Caudate nucleus (tissue), 63 donors: ENCODE measurements at places on chromosomes 7 and 10.

GRCh38 chr10:3624367-3624766, 160.6 kb downstream of the KLF6 start:
- no peak for DNase-seq

GRCh38 chr10:6579183-6579903, 733 bp downstream of the PRKCQ start:
- DNase-seq, result no peak

- DNase-seq, result no peak
Observed at GRCh38 chr10:22002591-22003176, 846 bp downstream of the DNAJC1 start.

DNA sequence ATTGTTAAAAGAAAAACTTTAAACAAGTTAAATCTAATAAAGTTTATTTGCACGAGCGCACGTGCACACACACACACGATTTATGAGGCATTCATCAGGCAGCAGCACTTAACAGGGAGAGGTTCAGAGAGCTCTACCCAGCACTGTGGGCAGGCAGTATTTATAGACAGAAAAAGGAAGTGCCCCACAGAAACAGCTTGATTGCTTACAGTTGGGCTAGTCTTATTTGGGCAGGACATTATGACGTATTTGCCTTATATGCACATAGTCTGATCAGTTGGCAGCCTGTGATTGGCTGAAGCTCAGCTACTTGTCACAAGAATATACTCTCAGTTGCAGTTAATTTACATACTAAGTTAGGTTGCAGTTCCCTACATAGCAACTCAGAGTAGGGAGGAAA, 1.2 kb upstream of the SDHAF3 start:
- DNase-seq, result no peak

DNA sequence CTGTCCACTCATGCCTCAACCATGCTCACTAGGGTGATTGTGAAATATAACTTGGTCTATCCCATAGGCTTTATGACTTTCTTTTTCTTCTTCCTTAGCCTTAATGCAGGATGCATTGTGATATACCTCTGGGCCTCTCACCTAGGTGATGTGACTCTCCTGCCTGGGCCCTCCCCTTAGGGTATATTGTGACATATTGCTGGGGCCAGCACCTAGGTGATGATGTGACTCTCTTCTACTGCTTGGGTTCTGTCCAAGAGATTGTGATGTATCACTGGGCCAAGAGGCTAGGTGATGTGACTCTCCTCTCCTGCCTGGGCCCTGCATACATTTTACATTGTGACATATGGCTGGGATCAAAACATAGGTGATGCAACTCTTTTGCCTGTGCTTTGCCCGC, 14.7 kb upstream of the ZNF107 start:
- no peak for DNase-seq

GRCh38 chr7:13288516-13288915, 601.1 kb downstream of the ARL4A start:
- no peak for DNase-seq

DNA sequence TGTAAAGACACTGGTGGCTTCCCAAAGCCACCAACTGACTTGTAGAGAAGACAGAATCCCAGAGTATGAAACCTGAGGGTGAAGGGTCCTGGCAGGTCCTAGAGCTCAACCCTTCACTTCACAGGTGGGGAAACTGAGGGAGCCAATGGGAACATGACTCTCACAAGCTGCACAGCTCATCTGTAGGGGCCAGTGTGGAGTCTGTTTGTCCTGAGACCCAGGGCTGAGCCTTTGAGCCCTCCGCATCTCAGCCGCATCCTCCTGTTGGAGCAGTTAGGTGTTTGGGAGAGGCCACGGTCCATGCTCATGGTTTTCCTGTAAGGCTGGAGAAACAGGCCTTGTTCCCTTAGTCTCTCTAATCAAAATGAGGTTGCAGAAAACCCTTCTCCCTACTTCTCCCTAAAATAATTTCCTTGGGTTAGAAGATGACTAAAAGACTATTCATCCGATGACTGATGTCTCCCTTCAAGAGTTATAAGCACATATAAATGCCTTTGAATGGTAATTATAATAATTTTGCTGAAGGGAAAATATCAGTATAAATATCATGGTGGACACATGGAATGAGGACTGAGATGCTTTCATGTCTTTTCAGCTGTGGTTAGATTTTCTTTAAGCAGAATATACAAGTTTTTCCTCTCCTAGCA, 10.3 kb downstream of the HTRA1 start:
- no peak for DNase-seq

DNA sequence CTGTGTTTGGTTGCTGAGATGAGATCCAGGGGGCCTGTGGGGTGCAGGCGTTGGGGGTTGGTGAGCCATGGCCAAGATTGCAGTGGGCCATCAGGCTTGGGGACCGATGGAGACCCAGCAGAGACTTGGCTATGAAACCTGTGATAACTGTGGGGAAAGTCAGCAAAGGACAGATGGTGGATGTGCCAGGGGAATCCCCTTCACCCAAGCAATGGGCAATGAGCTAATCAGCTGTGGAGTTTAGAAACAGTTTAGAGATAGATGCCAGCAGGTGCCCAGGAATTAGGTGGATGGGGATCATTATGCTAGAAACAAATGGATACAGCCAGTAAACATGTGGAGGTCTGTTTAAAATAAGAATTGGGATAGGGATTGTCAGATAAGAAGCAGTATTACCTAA, 151.4 kb upstream of the FERD3L start:
- no peak for DNase-seq

GRCh38 chr10:107474650-107475049, 310.1 kb upstream of the SORCS1 start:
- no peak for DNase-seq

- no peak for DNase-seq
Observed at GRCh38 chr10:29472301-29473086, 162.3 kb downstream of the SVIL start.
